ENCODE measurements at places on chromosomes 7 and 10. TPM values are rescaled to one million over a fixed set of nuclear protein-coding genes. Genes with fewer than 3 reads are reported as not detected.

DNA sequence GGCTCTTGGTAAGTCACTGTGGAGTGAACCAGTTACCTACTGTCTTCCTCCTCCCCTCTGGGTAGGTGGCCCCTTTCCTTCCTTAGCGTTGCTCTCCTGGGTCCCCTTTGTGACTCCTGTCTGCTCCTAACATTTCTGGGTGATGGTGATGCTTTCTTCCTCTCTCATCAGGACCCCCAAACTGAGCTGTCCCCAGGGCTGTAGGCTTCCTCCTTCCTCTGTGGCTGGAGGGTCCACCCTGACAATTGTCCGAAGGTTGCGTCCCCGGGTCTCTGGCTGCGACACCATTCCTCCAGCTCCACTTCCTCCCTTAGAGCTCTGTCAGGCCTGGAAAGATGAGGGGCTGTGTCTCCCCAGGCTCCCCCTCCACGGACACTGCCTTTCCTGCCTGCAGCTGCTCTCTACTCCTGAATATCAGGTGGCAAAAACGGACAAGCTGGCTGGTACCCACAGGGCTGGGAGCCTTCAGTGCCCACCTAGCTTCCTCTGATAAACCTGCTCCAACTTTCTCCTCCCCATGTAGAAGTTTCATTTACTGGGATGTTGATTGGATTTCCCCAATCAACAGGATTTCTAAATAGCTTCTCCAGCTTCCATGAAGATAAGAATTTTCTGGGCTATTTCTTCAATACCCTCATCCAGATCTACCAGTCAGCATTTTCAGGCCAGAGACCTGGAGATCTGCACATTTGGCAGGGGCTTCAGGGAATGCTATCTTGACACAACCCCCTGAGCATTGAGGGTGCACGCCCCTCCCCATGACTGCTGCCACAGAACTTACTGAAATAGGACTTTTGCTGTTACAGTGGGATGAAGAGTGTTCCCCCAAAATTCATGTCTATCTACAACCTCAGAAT is 506.5 kb downstream of the TCERG1L start:
- no peaks in the 10 kb centered on the region for H3K36me3 ChIP-seq
- no peak for DNase-seq
- no peaks in the 10 kb centered on the region for H3K27me3 ChIP-seq
- H3K27ac ChIP-seq: no peak overlapping the region
- H3K4me1 ChIP-seq: no peaks in the 10 kb centered on the region

- H3K4me1 ChIP-seq: no peaks in the 10 kb centered on the region
- DNase-seq: no peak
- no peak overlapping the region for H3K4me3 ChIP-seq
- H3K27ac ChIP-seq: no peak overlapping the region
- H3K27me3 ChIP-seq: no peaks in the 10 kb centered on the region
- H3K36me3 ChIP-seq: no peaks in the 10 kb centered on the region
Observed at GRCh38 chr10:3869036-3869435, 84.0 kb upstream of the KLF6 start.

DNA sequence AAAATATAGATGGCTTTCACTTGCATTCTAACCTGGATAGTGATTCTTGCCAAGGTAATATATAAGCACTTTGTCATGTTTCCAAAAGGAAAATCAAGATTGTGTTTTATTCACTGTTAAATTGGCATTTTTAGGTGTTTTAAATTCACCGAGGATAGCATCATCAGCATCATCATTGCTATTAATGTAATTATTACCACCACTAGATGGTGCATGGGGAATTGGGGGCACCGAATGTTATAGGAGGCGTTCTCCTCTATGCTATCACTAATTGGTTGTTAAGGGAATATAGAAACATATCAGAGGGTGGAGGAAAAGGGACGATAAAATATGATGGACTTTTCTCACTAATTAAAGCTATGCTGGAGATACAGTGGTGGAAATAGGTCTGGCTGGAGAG is 95.5 kb downstream of the CELF2 start:
- no peaks in the 10 kb centered on the region for H3K36me3 ChIP-seq
- H3K27me3 ChIP-seq: no peaks in the 10 kb centered on the region
- peak overlapping the region; percentile 93 for H3K27ac ChIP-seq

Gene SPACDR
- 1.6 TPM for total RNA-seq

Gene CYP3A7
- not detected for total RNA-seq

All from cardiac muscle cell (in vitro differentiated cells and primary cell).